Mesothelial cell of epicardium (in vitro differentiated cells): ENCODE measurements at places on chromosomes 16 and 17.

DNA sequence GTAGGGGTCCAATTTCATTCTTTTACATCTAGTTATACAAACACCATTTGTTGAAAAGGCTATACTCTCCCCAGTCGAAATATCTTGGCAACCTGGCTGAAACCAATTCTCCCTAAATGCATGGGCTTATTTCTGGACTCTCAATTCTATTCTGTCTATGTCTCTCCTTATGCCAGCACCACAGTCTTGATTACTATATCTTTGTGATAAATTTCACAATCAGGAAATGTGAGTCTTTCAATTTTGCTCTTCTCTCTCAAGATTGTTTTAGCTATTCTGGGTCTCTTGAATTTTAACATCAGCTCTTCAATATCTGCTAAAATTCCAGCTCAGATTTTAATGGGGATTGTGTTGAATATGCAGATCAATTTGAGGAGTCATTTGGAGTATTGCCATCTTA is 5.9 kb upstream of the TRIM25 start:
- H3K4me1 ChIP-seq, result peaks cover 6% of the 10 kb centered on the region
- no peaks in the 10 kb centered on the region for H3K36me3 ChIP-seq
- no peak for DNase-seq
- H3K27me3 ChIP-seq, result no peaks in the 10 kb centered on the region

- peaks cover 6% of the 10 kb centered on the region for H3K4me1 ChIP-seq
- H3K36me3 ChIP-seq, result no peaks in the 10 kb centered on the region
- peaks cover 6% of the 10 kb centered on the region for H3K27me3 ChIP-seq
- H3K4me3 ChIP-seq, result no peak overlapping the region
- peak; percentile 83 for DNase-seq
These were observed 32.6 kb upstream of the MEOX1 start for GRCh38 chr17:43694081-43694870.

DNA sequence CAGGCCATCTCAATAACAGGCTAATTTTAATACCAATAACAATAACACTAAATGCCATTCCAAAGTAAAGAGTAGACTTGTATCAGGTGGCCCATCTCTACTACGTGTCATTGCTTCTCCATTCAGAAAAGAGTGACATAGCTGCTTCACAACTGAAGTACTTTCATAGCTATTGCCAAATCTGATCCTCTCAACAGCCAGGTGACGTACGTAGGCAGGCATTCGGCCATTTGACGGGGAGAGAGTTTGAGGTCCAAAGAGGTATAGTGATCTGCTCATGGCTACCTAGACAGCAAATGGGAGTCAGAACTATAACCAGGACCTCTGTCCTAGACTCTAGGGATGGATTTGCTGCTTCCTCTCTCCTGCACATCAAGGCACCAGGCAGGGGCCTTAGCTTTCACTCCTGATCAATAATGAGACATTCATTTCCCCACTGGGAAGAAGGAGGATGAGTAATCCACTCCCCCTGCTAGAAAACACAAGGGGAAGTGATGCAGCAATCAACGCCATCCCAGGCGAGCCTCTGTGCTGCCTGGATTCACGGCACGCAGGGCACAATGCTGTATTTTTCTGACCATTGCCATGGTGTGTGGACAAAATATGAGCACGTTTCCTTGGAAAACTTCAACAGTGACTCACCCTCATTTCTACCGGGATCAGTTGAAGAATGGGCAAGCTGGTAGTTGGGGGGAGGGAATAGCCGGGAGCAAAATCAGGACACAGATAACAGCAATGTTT is 80.9 kb downstream of the SPACA3 start:
- H3K4me3 ChIP-seq, result no peak overlapping the region
- no peaks in the 10 kb centered on the region for H3K4me1 ChIP-seq
- H3K36me3 ChIP-seq, result no peaks in the 10 kb centered on the region
- no peak for DNase-seq
- H3K27ac ChIP-seq, result no peak overlapping the region
- peaks cover 8% of the 10 kb centered on the region for H3K27me3 ChIP-seq

DNA sequence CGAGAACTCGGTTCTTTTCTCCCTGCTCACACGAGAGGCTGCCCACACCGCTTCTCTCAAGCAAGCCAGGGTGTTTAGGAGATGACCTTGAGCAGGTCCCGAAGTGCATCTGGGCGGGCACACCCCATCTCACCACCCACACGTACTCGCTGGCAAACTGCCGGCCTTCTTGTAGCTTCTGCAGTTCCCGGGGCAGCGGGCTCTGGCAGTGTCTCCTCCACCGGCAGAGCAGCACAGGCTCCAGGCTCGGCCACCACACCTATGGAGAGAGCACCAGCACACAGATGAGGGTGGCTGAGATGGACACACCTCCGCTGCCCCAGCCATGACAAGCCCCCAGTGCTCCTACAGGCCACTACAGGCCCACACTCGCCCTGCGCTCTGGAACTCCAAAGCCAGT is 23.5 kb downstream of the ZNF276 start:
- no peak overlapping the region for H3K4me3 ChIP-seq
- H3K4me1 ChIP-seq, result no peaks in the 10 kb centered on the region
- no peaks in the 10 kb centered on the region for H3K27me3 ChIP-seq
- DNase-seq, result no peak
- no peak overlapping the region for H3K27ac ChIP-seq

- H3K4me3 ChIP-seq, result no peak overlapping the region
- peaks cover 24% of the 10 kb centered on the region for H3K36me3 ChIP-seq
- H3K27ac ChIP-seq, result peak overlapping the region; percentile 66
- H3K4me1 ChIP-seq, result peaks cover 33% of the 10 kb centered on the region
- no peak for DNase-seq
- H3K27me3 ChIP-seq, result no peaks in the 10 kb centered on the region
These were observed 24.2 kb downstream of the WNT3 start for GRCh38 chr17:46794318-46794717.

DNA sequence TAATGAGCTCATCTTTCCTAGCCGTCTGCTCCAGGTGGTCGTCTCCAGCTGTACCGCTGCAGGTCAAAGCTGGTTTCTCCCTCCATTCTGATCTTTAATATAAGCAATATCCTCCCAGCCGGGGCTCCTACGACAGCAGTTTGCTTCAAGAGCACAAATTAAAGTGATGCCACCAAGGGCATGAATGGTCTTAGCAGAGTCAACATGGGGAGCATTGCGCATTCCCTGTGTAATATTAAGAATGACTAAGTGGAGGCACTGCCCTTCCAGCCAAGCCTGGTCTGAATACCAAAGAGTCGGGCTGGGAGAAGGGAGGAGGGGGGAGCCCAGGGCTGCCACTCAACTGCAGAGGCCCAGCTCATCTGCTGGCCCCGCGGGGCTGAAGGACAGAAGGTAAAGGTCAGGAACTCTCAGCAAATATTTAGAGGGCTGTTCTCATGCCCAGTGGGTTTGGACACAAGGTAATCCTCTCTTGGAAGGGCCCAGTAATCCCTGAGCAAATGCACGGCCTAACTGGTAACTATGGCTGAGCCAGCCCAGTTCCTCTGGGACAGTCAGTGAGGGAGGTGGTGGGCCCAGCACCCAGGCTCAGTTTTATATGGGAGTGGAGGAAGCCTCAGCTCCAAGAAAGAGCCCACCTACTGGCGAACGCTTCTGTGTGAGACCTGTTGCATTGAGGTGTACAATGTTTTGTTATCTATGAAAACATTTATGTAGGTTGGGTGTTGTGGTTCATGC is 121.2 kb downstream of the IRX3 start:
- H3K4me1 ChIP-seq, result peaks cover 3% of the 10 kb centered on the region
- no peak for DNase-seq
- no peak overlapping the region for H3K4me3 ChIP-seq
- no peaks in the 10 kb centered on the region for H3K27me3 ChIP-seq
- no peak overlapping the region for H3K27ac ChIP-seq

GRCh38 chr17:19671433-19671832 is 22.9 kb downstream of the ALDH3A2 start:
- H3K27ac ChIP-seq, result no peak overlapping the region
- no peaks in the 10 kb centered on the region for H3K27me3 ChIP-seq
- H3K4me3 ChIP-seq, result no peak overlapping the region
- H3K36me3 ChIP-seq, result peaks cover 33% of the 10 kb centered on the region
- peaks cover 9% of the 10 kb centered on the region for H3K4me1 ChIP-seq

GRCh38 chr16:31452631-31453106 is 6.6 kb upstream of the ARMC5 start:
- no peak overlapping the region for H3K4me3 ChIP-seq
- H3K27ac ChIP-seq, result no peak overlapping the region
- H3K27me3 ChIP-seq, result no peaks in the 10 kb centered on the region
- peaks cover 40% of the 10 kb centered on the region for H3K4me1 ChIP-seq
- no peak for DNase-seq

- H3K27ac ChIP-seq, result no peak overlapping the region
- H3K4me1 ChIP-seq, result peaks cover 2% of the 10 kb centered on the region
- no peaks in the 10 kb centered on the region for H3K36me3 ChIP-seq
- DNase-seq, result no peak
- H3K4me3 ChIP-seq, result no peak overlapping the region
These were observed 13.5 kb upstream of the ZNF689 start for GRCh38 chr16:30623536-30624283.
